Thoracic aorta (tissue), 2 donors: ENCODE measurements at places on chromosomes 13 and 19.

- no peak for DNase-seq
Measured at GRCh38 chr19:4523306-4524110, 5.2 kb upstream of the PLIN4 start.

GRCh38 chr13:21149568-21149967 lies 26.8 kb downstream of the SKA3 start:
- DNase-seq = no peak

GRCh38 chr13:46378411-46378810 lies 8.6 kb downstream of the RUBCNL start:
- DNase-seq = no peak

GRCh38 chr13:50919277-50919676 lies 9.7 kb downstream of the RNASEH2B start:
- DNase-seq = no peak

DNA sequence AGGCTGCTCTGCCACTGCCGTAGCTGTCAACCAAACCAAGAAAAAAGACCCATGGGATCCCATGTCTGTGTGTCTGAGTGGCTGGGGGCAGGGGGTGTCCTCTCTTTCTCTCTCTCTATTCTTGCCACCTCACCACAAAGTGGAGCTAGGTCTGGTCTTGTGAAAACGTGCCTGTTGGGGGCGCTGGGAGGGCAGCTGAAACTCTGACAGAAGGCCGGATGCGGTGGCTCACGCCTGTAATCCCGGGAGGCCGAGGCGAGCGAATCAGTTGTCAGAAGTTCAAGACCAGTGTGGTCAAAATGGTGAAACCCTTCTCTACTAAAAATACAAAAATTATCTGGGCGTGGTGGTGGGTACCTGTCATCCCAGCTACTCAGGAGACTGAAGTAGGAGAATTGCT lies 29.2 kb downstream of the ZNF146 start:
- no peak for DNase-seq

DNA sequence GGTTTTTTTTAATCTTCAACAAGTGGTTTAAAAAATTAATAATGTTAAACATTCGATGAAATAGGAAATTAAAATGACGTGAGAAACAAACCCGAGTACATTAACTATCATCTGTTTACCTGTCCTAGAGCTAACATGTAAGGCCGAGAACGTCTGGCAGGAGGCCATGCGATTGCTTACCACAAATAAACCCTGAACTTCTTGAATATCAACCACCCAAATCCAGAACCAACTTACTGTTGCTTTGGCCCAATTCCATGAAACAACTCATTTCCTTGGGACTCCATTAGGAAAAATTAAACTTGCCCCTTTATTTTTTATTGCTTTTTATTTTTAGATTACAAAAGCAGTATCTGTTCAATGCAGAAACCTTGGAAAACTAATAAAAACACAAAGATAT lies 228.9 kb upstream of the IRS2 start:
- no peak for DNase-seq

DNA sequence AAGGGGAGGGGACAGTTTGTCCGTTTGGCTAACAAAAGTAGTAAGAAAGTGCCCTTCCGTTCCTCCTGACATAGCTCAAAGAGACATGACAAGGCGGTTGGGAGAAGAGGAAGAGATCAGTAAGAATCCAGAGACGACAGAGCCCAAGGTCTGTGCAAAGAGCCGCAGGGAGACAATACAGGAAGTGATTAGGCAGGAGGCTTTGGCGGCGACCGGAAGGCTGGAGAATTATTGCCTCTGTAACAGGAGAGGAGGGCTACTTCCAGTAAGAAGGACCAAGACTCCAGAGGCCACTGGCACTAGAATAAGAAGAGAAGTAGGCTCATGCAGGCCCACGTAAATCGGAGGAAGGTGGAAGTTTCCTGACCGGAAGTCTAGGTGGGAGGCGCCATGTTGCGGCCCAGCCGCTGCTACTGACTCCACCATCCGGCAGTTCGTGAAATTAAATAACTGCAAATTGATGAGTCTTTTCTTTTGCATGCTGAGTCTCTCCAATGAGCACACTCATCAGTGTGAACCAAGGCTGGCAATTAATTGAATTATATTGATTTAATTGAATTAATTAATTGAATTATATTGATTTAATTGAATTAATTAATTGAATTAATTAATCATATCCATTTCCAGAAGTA lies 9.9 kb downstream of the RFX2 start:
- DNase-seq = no peak

GRCh38 chr13:106310291-106310865 lies 225.1 kb downstream of the EFNB2 start:
- no peak for DNase-seq

GRCh38 chr13:51666839-51667238 lies 82.6 kb downstream of the WDFY2 start:
- no peak for DNase-seq

- DNase-seq = no peak
Measured at GRCh38 chr19:55341171-55341588, 1.5 kb downstream of the KMT5C start.

DNA sequence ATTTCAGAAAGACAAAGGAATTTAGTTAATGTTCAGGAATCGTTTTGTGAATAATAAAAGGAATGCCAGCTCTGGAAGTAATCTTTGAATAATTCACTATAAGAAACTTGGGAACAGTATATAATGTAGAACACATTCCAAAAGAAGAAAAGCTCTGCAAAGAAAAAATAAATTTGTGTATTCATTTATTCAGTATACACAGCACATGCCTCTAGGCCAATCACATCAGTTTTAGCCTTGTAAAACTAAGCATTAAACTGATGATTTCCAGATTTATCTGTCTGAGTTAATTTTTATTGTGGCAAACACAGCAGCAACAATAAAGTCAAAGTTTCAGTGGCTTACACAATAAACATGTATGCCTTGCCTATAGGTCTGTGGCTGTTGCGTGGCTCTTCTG lies 5.7 kb upstream of the RXFP2 start:
- no peak for DNase-seq

DNA sequence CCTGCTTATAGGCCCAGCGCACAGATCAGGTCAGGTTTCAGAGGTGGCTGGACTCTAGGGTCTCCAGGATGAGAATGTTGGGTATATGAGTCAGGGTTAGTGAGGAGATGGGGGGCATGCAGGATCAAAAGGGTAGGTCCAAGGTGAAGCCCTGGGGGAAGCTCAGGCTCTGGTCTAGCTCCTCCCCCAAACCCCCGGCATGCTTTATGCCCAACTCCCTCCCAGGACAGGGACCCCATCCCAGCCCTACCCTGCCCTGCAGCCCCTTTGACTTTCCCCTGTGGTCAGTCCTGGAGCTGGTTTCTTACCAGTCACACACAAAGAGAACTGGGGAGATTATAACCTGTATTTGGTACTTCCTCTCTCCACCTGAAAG lies 9.8 kb upstream of the CEACAM18 start:
- DNase-seq = no peak

DNA sequence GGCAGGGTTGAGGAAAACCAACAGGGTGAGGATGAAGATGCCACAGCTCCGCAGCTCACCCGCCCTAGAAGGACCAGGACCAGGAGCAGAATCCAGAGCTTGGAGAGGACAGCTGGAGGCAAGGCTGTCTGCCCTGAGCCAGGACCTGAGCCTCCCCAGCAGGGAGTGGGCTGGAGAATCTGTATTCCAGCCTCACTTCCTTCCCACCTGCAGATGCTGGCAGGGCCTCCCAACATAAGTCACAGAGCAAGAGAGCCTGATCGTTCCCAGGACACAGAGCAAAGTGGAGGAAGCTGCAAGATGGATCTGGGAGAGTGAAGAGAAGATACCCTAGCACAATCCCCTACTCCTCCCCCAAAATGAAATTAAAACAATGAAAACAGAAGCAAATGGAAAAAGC lies 61.7 kb upstream of the WASF3 start:
- no peak for DNase-seq

GRCh38 chr13:20354722-20355121 lies 122.6 kb upstream of the GJB6 start:
- no peak for DNase-seq

DNA sequence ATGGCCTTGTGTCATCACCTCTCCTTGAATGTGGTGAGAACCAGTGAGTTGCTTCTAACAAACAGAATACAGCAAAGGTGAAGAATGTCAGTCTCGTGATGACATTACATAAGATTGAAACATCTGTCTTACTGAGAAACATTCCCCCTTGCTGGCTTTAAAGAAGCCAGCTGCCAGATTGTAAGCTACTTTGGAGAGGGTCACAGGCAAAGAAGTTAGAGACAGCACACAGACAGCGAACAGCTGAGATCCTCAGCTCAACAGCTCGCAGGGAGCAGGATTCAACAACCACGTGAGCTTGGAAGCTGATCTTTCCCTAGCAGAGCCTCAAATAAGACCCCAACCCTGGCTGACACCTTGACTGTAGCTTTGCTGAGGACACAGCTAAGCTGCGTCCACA lies 367.9 kb downstream of the LIG4 start:
- no peak for DNase-seq

DNA sequence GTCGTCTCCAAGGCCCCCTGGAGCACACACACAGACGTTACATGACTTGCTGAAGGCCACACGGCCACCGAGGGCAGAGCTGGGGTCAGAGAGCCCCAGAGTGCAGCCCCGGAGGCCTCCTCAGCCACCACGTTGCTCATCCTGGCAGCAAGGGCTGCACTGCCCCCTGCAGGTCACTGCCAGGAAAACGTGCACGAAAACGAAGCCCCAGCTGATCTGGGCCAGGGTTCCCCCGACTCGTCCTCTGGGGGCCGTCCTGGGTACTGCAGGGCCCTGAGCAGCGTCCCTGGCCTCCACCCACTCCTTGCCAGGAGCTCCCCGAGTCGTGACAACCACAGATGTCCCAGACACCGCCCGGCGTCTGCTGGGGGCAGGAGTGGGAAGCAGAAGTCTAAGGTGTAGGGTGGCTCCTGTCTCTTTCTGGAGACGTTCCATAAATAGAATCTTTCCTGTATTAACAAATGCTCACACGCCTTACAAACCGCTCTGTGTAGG lies 3.4 kb downstream of the TPGS1 start:
- DNase-seq = no peak

DNA sequence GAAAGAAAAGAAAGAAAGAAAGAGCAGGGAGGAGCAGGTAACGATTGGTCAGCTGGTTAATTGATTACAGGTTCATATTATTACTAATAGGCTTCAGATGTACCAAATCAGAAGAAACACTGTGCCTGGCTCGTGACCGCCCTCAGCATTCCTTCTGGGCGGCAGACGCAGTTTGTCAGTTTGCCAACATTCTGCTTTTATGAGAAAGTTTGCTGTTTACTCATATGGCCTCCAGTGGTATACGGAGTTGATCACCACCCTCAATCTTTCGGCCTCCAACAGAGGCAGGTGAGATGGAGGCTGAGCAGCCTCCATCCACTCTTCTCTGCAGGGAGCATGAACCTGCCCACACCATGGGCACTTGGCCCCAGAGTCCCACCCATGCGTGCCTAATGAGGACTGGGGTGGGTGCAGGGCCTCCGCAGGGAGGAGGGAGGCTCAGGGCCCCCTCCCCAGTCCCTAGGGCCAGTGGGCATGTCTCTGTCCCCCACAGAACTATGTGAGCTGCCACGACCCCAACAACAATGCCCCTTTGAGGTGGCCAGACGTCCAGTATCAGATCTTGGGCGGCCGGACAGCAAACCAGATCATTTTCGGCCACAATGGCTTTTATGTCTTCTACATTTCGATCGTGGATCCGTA lies 8.8 kb downstream of the PRR22 start:
- DNase-seq = no peak

DNA sequence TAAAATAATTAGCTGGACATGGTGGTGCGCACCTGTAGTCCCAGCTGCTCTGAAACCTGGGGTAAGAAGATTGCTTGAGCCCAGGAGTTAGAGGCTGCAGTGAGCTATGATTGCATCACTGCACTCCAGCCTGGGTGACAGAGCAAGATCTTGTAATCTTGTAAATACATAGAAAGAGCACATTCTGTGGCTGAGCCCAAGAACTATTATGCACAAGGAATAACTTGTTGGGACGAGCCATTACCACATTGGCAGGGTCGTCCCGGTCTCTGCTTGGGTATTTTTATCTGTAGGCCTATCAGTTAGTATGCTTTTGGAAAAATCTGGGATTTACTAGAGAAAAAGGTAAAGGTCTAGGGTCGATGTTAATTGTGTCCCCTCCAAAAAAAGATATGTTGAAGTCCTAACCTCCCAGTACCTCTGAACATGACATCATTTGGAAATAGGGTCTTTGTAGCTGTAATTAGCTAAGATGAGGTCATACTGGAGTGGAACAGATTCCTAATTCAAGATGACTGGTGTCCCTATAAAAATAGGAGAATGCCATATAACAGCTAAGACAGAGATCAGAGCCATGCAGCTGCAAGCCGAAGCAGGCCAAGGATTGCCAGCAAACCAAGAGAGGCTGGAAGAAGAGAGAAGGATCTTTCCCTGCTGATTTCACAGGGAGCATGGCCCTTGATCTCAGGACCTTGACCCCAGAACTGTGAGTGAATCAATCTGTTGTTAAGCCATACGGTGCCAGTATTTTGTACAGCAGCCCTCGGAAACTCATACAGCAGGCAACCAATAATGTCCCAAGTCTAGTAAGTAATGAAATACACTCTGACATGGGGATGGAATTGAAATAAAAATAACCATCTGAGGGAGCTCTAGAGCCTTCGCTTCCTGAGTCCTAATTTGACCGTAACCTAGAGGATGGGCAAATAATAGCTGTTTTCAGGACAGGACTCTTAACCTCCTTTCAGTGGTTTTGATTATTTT lies 77.0 kb downstream of the TM9SF2 start:
- DNase-seq = no peak

DNA sequence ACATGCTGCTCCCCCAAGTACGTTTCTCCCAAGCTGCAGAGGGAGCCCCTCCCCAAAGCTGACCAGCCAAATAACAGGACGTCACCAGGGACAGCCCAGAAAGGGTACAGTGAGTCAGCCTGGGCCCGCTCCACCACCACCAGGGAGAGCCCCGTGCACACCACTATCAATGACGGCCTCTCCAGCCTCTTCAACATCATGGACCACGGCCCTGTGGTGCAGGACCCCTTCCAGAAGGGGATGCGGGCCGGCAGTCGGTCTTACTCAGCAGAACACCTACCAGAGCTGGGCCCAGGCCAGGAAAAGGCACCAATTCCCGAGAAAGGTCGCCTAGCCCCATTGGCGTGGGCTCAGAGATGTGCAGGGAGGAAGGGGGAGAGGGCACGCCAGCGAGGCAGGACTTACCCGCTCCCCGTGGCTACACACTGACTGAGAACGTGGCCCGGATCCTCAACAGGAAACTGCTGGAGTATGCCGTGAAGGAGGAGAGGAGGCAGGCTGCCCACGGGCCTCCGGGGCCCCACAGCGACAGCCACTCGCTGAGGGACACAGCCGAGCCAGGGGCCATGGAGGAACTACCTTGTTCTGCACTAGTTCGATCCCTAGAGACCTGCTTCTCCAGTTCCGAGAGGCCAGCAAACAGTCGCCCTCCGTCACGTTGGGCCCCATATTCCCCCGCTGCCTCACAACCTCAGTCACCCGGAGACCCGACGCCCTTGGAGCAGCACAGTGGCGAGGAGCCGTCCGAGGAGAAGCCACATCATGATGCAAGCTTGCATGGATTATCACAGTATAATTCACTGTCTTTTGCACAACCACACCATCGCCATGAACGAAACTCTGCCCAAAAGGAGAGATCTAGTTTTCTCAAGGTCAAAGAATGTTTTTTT lies 815.9 kb upstream of the KLHL1 start:
- no peak for DNase-seq
